CD4-positive, alpha-beta T cell treated with Interleukin-2 at 100 ng/mL for 4 hours (primary cell): ENCODE measurements at places on chromosomes 13 and 19.

- no peak for DNase-seq
Measured at GRCh38 chr13:73583331-73583730, 524.5 kb downstream of the KLF5 start.

DNA sequence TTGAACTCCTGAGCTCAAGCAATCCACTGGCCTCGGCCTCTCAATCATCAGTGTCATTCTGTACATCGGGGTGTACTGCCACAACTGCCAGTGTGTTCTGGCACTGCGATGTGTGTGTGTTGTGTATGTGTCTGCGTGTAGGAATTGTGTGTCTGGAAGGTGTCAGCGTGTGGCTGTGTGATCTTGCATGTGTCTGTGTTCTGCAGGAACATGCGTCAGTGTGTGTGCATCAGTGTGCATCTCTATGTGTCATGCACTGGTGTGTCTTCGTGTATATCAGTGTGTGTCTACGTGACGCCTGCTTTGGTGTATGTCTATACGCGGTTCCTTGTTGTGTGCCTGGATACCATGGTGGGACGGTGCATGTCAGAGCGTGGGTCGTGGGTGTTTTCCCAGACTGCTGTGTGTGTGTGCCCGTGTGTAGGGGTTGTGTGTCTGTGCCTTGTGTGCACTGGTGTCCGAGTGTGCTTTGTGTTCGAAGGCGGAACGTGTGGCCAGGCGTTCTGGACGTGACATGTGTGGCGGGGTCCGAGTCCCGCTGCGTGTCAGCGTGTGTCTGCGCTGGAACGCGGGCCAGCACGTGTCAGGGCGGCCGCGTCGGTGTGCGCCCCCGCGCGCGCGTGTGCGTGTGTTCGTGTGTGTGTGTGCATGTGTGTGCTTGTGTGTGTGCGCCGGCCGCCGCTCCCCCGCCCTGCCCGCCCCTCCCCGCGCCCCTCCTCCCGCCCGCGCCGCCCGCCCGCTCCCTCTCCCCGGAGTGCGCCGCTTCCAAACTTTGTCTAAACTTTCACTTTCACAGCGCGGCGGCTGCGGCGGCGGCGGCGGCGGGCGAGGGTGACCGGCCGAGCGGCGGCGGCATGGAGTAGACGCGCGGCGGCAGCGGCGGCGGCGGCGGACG is at the start of gene NFIX:
TSS of gene NFIX (plus strand) at position 775 of the 895 bp plus-strand sequence. CDS start 363 bp downstream, outside the sequence.
- peak; percentile 60 for DNase-seq

DNA sequence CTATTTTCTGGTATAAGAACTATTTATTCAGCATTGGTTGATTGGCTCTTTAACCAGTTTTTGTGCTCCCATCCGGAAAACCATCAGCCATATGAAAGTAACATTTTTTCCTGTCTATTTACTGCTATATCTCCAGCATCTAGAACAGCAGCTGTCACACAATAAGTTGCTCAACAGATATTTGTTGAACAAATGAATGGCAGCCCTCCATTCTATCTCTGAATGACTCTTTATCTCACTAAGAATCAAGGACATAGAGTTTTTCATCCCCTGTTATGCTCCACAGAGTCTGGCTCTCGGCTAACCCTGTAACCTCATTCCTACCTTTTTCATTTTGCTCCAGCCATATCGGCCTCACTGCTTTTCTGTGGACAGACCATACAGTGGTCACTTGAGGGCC is 145.5 kb downstream of the SLITRK6 start:
- no peak for DNase-seq

- DNase-seq, result no peak
Measured at GRCh38 chr13:76829572-76830327, 56.5 kb downstream of the KCTD12 start.

DNA sequence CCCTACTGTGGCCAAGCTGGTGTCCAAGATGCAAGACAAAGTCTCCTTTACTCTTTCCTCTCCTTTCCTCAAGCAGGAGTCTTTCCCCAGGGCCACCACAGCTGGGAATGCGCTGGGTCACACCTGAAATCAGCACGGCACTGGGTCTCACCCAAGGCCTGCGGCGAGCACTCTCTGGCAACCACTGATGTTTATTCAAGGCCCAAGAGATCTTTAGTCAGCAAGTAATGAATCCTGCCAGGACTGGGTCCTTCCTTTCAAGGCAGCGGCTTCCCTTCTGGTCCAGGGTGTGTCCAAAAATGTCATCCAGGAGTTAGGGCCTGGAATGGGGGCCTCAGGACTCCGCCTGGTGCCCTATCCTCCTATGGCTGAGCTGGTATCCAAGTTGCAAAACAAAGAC is 24.1 kb downstream of the BLOC1S3 start:
- DNase-seq, result no peak
